ENCODE measurements at places on chromosomes 13 and 19.

DNA sequence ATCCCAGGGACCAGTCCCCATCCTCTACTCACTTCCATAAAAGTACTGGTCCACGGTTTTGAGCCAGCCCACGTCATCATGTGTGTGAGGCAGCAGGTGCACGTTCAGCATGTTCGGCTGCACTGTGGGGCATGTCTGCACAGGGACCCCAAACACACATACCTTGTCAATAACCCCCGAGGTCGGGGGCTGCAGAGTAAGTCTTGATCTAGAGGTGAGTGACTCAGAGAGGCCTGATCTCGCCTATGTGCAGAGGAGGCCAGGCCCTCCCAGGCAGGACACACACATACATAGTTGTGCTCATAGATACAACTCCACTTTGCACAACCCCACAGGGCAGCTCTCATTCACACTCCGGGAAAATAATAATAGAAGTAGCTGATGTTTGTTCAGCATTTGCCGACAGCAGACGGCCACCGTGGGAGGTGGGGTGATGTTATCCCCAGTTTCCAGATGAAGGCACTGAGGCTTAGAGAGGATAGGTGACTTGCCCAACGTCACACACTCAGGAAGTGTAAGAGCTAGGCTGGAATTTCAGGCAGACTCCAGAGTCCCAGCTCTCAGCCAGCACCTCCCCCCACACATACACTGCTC lies 774 bp downstream of the MAN2B1 start:
- no peak for DNase-seq

GRCh38 chr13:59279576-59279975 lies 884.2 kb downstream of the DIAPH3 start:
- no peak for DNase-seq

GRCh38 chr13:25971047-25971446 lies 80.8 kb downstream of the SHISA2 start:
- DNase-seq = no peak

DNA sequence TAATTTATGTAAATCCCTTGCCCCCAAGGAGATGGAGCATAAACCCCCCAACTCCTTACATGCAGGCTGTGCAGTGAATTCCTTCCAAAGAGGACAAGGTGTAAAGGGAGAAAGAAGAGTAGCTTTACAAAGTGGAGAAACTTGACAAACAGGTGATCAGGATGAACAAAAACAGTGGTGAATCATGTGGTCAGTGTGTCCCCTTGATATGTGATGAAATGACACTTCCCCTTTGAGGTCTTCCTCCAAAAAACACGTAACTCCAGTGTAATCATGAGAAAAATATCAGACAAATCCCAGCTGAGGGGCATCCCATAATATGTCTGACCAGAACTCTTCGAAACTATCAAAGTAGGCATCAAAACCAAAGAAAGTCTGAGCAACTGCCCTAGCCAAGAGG lies 29.5 kb upstream of the AKT2 start:
- DNase-seq = no peak

DNA sequence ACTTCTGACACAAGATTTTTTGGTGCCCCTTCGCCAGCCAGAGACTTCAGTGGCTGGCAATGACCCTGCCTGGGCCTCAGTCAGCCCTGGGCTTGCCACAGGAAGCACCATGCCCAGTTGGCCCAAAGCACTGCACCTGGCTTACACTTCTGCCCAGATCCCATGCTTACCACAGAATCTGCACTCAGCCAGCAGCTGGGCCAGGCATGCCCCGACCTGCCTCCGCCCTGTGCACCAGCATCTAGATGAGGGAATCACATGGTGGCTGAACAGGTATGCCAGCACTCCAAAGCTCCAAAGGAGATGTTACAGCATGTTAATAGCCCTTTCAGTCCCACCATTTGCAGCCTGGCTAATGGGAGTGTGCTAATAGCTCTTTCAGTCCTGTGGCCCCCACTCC lies 690.9 kb downstream of the SLITRK6 start:
- DNase-seq = no peak

- no peak for DNase-seq
Measured at GRCh38 chr19:31451686-31452330, 102.6 kb upstream of the TSHZ3 start.

DNA sequence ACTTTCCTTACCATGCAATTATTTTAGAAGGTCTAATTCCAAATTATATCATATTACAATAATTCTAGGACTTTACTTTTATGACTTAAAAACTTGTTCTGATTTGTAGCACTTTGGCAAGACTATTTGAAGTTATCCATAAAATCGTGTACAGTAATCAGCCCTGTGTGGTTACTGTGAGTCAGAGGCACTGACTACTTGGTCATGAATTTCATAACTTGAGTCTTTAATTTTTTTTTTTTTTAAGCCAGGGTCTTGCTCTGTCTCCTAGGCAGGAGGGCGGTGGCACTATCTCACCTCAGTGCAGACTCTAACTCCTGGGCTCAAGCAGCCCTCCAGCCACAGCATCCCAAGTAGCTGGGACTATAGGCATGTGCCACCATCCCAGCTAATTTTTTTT lies 1319.2 kb upstream of the SLC10A2 start:
- no peak for DNase-seq

GRCh38 chr19:38194061-38194701 lies 29.8 kb downstream of the DPF1 start:
- DNase-seq = no peak

GRCh38 chr19:49829721-49830120 lies 11.6 kb downstream of the MED25 start:
- DNase-seq = no peak

DNA sequence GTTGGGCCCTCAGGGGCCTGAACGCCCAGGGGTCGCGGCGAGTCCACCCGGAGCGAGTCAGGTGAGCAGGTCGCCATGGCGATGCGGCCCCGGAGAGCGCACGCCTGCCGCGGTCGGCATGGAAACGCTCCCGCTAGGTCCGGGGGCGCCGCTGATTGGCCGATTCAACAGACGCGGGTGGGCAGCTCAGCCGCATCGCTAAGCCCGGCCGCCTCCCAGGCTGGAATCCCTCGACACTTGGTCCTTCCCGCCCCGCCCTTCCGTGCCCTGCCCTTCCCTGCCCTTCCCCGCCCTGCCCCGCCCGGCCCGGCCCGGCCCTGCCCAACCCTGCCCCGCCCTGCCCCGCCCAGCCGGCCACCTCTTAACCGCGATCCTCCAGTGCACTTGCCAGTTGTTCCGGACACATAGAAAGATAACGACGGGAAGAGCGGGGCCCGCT lies at the start of gene CCNA1:
Gene CCNA1, plus strand, starts transcription at position 390 of the 439 bp plus-strand sequence. CDS start 562 bp downstream, outside the sequence.
- DNase-seq = peak; percentile 27

- peak; percentile 87 for DNase-seq
Measured at GRCh38 chr19:36489920-36490415, 607 bp upstream of the ZNF566 start.

GRCh38 chr19:8452446-8453123 lies 7.8 kb downstream of the HNRNPM start:
- DNase-seq = no peak

GRCh38 chr13:20165417-20166257 lies 4.8 kb upstream of the GJA3 start:
- no peak for DNase-seq

GRCh38 chr13:114099191-114099590 lies 33.2 kb downstream of the RASA3 start:
- DNase-seq = peak; percentile 61

DNA sequence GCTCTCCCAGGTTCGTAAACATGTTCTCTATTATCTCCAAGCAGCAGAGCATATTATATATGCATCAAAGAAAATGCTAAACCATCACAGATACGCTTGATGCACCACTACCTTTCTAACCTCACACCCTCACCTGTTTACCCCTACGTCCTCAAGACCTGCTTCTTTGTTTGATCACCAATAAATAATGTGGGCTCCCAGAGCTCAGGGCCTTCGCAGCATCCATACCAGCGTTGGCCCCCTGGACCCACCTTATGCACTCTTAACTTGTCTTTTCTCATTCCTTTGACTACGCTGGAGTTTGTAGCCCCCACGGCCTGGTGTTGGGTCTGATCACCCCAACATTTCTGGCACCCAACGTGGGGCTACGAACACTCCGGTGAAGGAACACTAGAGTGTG lies 10.0 kb upstream of the ZNF443 start:
- no peak for DNase-seq

- DNase-seq = no peak
Measured at GRCh38 chr13:99486996-99487395, 14.3 kb upstream of the TM9SF2 start.

DNA sequence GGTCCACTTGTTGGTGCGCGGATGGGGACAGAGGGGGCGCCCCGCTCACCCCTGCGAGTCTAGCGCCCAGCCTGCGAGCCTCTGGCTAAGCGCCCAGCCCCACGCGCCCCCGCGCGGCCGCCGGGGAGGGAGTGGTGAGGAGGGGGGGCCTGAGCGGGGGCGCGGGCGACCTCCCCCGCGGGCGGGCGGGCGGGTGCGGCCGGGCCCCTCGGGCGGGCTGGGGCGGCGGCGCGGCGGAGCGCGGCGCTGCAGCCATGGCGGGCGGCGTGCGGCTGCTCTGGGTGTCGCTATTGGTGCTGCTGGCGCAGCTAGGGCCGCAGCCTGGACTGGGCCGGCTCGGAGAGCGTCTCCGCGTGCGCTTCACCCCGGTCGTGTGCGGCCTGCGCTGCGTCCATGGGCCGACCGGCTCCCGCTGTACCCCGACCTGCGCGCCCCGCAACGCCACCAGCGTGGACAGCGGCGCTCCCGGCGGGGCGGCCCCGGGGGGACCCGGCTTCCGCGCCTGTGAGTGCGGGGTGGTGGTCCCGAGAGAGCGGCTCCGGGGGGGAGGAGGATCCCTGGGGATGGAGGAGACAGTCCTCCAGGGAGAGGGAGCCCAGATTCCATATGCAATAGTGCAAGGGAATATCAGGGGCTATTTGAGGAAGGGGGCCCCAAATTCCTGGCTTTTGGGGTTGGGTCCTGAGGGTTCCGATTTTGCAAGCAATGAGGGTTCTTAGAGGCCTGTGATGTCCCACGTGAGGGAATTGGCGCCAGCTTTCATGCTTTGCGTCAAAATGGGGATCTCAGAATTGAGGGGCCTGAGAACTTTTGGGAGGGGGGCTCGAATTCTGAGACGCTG lies at the start of gene LTBP4:
Gene LTBP4, plus strand, starts transcription at position 236 of the 841 bp plus-strand sequence. Its CDS starts 19 bp downstream, at position 255.
- no peak for DNase-seq

GRCh38 chr13:43574605-43575004 lies 212.2 kb downstream of the ENOX1 start:
- DNase-seq = no peak

- DNase-seq = no peak
Measured at GRCh38 chr13:51370811-51371210, 31.3 kb downstream of the SERPINE3 start.

All from adrenal gland (tissue), 19 donors.